ENCODE measurements at places on chromosomes 12 and 14.

DNA sequence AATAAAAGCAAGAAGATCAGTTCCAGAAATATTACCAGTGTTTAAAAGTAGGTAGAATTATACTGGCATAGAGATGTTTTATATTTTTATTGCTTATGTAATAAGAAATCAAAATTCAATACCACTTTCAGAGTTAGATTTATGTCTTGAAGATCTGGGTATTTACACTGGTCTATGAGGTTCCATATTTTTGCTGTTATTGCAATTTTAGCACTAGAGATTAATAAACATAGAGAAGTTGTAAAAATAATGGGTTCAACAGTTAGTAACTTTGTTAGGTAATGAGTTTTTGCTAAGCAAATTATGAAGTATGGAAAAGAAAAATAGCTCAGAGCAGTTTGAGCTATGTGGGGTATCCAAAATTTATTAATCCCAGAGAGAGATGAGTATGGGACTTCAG is 188.1 kb downstream of the SYT10 start:
- DNase-seq: no peak

DNA sequence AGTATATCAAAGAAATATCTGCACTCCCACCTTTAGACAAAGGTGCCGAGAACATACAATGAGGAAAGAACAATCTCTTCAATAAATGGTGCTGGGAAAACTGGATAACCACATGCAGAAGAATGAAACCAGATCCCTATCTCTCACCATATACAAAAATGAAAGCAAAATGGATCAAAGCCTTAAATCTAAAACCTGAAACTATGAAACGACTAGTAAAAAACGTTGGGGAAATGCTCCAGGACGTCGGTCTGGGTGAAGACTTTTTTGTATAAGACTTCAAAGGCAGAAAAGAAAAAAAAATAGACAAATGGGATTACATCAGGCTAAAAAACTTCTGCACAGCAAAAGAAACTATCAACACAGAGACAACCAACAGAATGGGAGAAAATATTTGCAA is 83.8 kb downstream of the PPM1A start:
- DNase-seq: no peak

- DNase-seq: no peak
These were observed 228.8 kb downstream of the PPFIA2 start for GRCh38 chr12:81530352-81530751.

DNA sequence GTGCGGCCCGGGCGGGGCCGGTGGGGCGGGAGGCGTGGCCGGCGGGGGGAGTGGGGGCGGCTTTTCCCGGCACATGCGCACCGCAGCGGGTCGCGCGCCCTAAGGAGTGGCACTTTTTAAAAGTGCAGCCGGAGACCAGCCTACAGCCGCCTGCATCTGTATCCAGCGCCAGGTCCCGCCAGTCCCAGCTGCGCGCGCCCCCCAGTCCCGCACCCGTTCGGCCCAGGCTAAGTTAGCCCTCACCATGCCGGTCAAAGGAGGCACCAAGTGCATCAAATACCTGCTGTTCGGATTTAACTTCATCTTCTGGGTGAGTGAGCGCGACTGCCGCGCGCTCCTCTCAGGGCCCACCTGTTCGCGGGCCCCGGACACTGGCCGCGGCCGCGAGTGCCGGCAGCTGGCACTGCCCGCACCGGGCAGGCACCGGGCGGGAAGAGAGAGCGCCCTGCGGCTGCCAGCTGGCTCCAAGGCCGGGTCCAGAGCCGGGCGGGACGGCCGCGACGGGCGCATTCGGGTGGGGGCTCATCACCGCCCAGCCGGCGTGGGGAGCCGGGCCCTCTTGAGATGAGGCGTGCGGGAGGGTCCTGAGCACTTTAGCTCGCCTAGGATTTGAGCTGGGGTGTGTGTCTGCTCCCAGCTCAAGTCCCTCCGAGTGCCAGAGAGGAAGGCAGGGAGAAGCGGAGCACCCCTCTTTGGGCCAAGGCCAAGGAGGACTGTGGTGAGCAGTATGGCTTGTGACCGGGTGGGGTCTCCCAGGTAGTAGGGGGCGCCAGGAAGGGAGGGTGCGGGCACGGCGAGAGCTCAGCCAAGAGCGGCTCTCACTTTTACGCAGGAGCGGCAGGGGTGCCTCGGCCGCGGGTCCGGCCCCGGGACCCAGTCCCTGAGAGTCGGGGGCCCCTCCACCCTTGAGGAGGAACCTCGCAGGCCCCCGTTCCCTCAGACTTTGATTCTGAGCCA is at the start of gene CD9:
Gene CD9 (plus strand): TSS at position 145 of the 957 bp plus-strand sequence. CDS start 100 bp downstream, at position 245.
- DNase-seq: peak; percentile 83

DNA sequence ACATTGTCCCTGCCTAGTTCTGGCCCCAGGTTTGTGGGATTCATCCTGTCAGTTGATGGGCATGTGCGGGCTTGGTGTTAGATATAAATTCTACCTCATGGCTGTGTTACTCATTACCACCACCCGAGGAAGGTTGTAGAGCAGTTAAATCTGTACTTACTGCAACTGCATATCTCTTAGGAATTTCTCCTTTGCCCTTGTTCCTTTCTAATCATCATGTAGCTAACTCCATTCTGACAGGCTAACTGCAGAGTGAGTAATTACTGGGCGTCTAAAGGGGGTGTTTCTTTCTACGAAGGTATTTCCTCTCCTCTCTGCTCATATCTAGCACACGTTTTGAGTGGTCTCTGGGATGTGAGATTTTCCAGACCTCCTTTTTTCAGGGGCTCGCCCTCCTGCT is 1076.7 kb downstream of the TMTC2 start:
- no peak for DNase-seq

- DNase-seq: no peak
These were observed 69.9 kb downstream of the PTHLH start for GRCh38 chr12:27902651-27903050.

GRCh38 chr14:103880348-103881267 is 33.2 kb upstream of the PPP1R13B start:
- DNase-seq: peak; percentile 57

DNA sequence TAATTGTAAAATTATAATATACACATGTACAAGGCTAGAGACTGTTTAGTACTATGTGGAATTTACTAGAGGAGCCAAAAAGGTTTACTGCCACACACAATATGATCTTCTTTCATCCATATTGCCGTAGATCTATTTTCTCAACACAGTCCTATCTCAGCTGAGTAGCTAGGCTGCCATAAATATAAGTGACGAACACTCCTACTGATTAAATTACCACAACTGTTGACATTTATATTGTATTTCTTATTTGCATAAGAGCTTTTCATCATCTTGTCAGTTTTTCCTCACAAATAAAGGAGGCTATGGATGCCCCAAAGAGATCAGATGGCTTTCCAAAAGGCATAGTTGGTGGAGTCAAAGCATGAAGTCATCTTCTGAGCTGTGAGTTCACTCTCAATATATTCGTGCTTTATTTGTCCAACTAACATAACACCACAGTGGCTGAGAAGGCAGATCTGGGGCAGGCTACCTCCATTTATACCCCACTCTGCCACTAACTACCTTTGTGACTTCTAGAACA is 78.6 kb downstream of the CCDC59 start:
- no peak for DNase-seq

DNA sequence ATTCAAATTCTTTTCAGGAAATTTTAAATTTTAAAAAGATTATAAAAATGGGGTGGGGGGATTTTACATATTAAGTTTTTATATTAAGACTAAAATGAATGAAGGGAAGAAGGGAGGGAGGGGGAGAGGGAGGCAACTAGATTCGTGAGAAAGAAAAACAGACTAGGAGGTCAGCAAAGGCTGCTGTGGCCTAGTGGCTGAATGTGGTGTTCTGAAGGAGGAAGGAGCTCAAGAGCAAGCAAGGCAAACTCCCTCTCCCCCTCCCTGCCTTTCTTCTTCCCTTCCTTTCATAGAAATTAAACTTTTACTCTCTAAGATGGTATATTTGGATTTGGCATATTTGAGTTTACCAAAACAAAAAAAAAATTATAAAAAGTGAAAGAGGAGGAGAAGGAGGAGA is 18.1 kb downstream of the DYRK2 start:
- DNase-seq: no peak

DNA sequence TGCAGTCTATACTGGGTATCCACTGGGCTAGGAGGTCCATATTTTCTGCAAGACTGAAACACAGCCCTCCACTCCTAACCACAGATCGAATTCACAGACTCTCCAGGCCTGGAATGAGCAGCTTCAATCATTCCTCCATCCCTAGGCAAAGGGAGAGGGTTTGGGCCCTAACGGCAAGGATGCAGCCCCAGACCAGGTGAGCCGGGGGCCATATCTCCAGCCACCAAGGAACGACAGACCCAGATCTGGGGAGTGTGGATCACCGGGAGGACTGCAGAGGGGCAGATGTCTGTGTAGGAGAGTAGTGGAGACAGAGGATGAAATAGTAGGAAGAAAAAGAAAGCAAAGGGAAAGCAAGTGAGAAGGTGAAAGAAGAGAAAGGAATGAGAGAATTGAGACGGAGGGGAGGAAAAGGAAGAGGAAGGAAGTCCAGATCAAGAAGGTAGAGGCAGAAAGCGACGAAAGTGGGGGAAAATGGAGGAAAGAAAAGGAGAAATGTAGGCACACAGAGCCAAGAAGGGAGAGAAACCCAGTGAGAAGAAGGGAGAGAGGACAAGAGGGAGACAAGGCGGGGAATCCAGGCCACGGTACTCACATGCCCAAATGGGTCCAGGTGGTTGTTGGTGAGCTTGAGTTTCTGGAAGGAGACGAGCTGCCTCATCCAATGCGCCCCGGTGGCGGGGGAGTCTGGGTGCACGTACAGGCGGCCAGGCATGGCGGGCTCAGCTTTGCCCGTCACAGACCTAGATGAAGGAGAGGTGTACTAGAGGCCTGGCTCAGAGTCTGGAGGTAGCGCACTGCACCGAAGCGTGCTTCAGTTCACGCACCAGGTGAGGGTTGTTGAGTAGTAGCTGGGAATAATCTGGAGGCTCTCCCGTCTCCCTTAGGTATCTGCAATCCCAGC is 7.7 kb downstream of the TBX5 start:
- DNase-seq: no peak

GRCh38 chr12:80242321-80242720 is 143.0 kb downstream of the OTOGL start:
- DNase-seq: no peak

DNA sequence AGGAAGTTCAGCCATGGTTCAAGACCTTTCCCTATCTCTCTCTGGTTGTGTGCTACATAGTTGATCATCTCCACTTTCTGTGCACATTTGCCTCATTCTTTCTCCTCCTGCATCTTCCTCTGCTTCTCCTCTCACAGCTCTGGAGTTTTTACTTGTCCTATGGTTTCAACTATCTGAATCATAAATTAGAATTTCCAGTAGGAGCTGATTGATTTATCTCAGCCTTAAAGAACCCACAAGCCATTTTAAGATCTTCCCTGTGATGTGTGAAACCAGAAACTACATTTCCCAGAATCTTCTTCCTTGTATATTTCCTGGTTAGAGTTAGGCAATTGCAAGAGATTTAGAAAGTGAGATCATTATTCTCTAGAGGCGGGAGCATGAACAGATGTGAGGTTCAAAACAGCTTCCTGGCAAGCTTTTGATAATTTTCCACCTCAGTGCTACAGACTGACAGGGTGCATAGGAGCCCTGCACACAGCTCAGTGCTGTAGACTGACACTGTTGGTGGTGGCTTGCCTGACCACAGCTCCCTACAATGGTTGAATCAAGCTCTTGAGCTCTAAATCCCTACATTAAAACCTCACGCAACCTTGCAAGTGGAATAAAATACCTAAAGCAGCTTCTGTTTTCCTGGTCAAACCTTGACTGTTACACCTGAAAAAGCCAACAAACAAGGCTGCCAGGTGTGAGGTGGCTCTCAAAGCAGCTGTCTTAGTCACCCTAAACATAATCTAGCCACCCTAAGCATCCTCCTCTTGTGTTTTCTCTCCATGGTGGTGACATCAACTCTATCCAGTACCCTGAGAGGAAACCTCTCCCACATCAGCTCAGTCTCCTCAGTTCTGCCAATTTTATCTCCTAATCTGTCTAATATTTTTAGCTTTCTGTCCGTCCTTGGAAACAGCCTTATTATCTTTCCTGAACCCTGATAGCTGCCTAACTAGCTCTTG is 21.5 kb upstream of the IFNG start:
- no peak for DNase-seq

DNA sequence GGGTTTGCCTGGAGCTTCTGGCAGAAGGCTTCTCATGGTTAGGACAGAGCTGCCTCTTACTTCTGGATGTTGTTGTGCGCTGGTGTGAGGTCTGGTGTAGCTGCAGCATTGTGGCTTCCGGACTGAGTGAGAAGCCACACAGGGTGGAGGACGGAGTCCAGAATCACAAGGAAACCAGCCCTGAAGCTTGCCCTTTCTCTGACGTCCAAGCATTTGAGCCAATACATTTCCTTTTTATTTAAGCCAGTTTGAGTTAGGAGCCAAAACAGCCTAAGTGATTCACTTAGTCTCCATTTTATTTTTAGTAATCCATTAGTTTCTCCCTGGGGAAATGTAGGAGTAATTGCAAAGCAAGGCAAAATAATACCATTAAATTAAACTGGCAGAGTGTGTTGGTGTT is 402.4 kb upstream of the RGS6 start:
- DNase-seq: no peak

- DNase-seq: no peak
These were observed 70.8 kb downstream of the SYNE3 start for GRCh38 chr14:95445676-95446075.

DNA sequence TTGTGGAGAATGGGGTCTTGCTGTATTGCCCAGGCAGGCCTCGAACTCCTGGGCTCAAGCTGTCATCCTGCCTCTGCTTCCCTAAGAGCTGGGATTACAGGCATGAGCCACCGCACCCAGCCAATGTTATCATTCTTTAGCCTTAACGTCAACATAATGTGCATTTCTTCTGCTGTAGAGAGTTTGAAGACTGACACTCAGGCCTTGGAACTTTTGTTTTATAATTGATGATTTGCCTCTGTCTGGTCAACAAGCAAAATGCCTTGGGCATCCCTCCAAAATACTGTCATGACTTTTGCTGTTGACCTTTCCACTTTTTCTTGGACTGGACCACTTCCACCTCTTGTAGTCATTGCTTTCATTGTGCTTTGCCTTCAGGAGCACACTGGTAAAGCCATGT is 29.0 kb downstream of the FAM234B start:
- DNase-seq: no peak

- DNase-seq: no peak
These were observed 430.3 kb upstream of the PDE3A start for GRCh38 chr12:19938031-19938430.

DNA sequence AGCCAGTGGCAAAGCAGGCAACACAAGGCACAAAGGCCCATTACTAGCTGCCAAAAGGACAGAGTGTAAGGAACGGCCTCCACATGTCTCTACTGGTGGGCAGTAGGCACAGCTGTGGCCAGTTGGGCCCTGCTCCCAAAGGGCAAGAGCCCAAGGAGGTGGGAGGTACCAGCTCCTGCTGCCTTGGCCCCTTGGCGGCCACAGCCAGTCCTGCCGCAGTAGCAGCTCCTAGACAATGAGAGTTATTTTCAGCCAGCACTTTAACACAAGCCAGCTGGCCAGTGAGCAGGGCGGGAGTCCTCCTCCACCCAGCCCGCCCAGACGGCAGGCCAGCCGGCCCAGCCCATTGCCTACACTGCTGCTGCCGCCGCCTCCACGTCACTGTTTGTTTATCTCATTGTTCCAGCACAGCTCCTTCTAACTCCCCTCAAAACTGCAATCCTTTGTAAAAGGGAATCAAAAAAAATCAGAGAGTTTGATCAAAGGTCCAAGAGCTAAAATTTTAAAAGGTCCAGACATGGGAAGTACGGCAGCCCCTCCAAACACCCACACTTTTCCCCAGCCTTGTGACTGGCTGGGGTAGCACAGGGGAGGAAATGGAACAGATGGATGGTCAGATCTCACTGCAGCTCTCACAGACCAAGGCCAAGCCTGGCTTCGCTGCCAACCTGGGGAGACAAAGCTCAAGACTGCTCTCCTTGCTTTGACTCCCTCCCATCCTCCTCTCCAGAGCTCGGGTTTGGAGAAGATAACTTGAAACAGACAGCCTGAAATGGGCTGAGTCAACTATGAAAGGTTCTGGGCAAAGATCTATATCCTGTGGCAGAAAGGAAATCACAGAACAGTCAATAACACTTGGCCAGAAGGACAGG is 33.5 kb downstream of the FMNL3 start:
- DNase-seq: peak; percentile 67
